ENCODE measurements at places on chromosomes 7 and 10. TPM values are rescaled to one million over a fixed set of nuclear protein-coding genes. Genes with fewer than 3 reads are reported as not detected.

The ADCYAP1R1 gene
- not detected for polyA plus RNA-seq

The LRIT1 gene
- not detected for polyA plus RNA-seq

The AKR1C8 gene
- not detected for polyA plus RNA-seq

The PDK4 gene
- not detected for polyA plus RNA-seq

The MYH16 gene
- polyA plus RNA-seq = 0.33 TPM

The ZNF503 gene
- 0.15 TPM for polyA plus RNA-seq

The XRCC2 gene
- 8.3 TPM for polyA plus RNA-seq

The CC2D2B gene
- polyA plus RNA-seq = 0.48 TPM

The IL2RA gene
- 5.7 TPM for polyA plus RNA-seq

The WAPL gene
- polyA plus RNA-seq = 29.4 TPM

The PRKAR1B gene
- 46.1 TPM for polyA plus RNA-seq

The HOXA1 gene
- not detected for polyA plus RNA-seq

The FAM25G gene
- not detected for polyA plus RNA-seq

The YKT6 gene
- polyA plus RNA-seq = 68.0 TPM

The SUMF2 gene
- polyA plus RNA-seq = 50.7 TPM

The PLEKHS1 gene
- polyA plus RNA-seq = not detected

The CHST12 gene
- 11.8 TPM for polyA plus RNA-seq

The HOXA9 gene
- polyA plus RNA-seq = not detected

The PDE6C gene
- not detected for polyA plus RNA-seq

The STARD3NL gene
- polyA plus RNA-seq = 128 TPM

The OPN1SW gene
- 0.14 TPM for polyA plus RNA-seq

The ABCA13 gene
- polyA plus RNA-seq = not detected

The CRHR2 gene
- polyA plus RNA-seq = not detected

The DNAH11 gene
- 0.19 TPM for polyA plus RNA-seq

The H2BK1 gene
- polyA plus RNA-seq = not detected

The ZNF12 gene
- polyA plus RNA-seq = 8.7 TPM

The SMIM30 gene
- 103 TPM for polyA plus RNA-seq

The HGF gene
- 0.34 TPM for polyA plus RNA-seq

The KLF14 gene
- not detected for polyA plus RNA-seq

The TMEM178B gene
- polyA plus RNA-seq = not detected

The AIFM2 gene
- 25.8 TPM for polyA plus RNA-seq

The FAM24B gene
- polyA plus RNA-seq = 5.5 TPM

The MMD2 gene
- polyA plus RNA-seq = not detected

The ITIH5 gene
- polyA plus RNA-seq = not detected

The NME8 gene
- polyA plus RNA-seq = 0.24 TPM

The TAS2R5 gene
- polyA plus RNA-seq = 0.30 TPM
